ENCODE measurements at places on chromosomes 3 and 15.

DNA sequence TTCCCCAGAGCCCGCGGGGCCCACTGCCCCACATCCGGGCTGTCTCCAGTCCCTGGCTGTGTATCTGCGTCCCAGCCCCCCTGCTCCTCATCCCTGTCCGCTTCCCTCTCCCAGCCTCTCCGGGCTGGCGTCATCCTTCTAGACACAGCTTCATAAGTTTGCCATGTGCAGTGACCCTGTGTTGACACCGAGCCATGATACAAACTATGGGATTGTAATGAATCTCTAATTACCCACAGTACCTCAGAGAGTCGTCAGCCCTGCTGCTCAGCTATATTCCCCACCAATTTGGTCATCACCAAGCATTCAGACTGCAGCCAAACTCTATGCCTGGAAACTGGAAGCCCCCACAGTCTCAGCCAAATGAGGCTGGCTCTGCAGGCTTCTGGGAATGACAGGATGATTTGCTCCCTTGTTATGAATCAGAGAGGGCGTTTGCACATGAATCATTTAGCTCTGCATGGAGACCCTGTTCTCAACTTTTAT, 466.1 kb upstream of the ATP11B start:
- no peak for DNase-seq

DNA sequence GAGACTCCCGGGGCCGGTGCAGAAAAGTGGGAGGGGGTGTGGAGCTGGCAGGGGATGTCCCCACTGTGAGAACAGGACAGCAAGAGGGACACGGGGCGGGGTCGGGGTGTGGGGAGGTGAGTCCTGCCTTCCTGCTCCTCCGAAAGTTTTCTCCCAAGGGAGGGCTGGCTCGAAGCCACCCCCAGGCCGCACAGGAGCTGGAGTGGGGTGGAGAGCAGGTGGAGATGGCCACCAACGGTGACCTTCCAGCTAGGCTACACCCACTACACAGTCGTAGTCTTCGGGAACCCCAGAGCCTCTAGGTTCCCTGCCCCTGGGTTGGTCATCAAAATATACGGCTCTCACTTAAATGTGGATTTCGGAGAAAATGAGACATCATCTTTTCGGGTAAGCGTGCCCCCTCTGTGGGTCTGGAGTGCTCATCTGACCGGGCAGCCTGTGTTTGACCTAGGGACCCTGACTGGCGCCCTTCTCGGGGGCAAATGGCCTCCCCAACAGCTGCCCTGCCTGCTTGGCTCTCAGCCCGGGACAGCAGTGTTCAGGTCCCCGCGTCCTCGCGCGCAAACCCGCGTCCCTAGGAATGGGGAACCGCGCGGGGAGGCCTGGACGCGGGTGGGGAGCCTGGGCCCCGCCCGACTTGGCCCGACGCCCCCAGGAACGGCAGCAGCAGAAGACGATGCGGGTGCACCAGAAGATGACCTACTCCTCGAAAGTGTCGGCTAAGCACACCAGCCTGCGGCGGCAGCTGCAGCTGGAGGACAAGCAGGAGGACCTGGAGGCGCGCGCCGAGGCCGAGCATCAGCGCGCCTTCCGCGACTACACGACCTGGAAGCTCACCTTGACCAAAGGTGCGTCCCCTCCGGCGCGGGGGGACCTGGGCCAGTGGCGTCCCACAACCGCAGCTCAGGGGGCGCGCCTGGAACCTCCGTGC, 21.2 kb downstream of the CFAP100 start:
- DNase-seq, result no peak

- DNase-seq, result no peak
Measured at GRCh38 chr3:23826382-23827064, 20.8 kb downstream of the UBE2E1 start.

GRCh38 chr15:84400017-84400740, 164.6 kb downstream of the GOLGA6L4 start:
- no peak for DNase-seq

DNA sequence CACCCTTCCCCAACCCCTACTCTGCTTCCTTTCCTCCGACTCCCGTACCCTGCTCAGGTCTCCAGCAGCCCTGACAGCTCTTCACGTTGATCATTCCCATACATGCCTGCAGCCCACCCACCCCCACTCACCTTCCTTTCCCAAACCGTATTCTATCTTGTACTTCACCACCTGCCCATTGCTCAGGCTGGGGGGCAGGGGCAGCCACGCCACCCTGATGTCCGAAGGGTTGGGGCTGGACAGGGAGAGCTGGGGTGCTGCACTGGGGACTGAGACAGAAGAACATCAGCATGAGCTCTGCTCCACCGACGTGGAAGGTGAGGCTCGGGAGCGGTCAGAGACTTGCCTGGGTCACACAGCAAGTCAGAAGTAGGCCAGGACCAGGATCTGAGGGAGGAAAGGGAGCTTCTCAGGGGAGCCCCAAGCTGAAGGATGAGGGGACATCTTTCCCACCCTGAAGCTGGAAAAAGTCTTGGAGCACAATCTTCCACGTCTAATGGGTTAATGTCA, 16.5 kb upstream of the IGDCC3 start:
- no peak for DNase-seq

DNA sequence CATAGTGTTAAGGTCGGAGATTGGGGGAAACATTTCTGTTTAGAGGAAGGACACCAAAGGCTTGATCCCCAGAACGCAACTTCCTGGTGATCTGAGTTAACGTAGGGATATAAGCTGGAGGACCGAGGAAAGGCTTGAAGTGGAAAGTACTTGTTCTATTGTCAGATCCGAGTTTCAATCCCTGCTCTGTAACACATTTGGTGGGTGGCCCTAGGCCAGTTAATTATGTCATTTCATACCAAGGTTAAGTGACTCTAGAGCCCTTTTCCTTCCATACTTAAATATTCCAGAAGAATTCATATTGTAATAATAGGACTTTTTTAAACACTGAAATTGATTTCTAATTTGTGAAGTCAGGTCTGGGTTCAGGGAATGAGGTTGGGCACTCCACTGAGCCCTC, 80.9 kb downstream of the RPLP1 start:
- DNase-seq, result no peak

- DNase-seq, result no peak
Measured at GRCh38 chr3:13176445-13176844, 103.2 kb upstream of the IQSEC1 start.

DNA sequence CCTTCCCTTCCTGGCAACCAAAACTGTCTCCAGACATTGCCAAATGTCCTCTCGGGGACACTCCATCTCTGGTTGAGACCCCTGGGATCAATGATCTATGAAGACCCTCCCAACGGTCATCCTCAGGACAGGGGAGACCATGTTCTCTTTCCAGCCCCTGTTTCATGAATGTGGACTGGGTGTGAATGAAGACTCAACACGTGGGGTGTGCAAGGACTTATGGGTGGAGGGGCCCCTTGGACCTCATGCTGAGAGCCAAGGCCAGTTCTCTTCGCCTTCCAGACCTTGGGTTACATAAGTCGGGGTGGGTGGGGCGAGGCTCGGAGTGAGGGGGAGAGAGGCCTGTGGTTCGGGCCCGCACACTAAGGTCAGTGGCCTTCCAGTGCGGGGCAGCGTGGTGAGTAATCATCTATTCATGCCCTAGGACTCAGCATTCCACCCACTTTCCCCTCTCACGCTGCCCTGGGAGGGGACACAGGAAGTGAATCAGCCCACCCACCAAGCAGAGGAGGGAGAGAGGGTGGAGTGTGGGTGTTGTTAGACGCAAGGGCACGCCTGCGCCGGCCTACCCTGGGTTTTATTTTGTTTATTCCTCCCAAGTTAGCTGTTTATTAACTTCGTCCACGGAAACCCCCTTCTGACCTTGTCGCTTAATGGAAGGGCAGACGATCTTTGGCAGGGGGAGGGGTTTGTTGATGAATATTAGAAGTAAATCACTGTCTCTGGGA, 6.7 kb downstream of the PAQR5 start:
- no peak for DNase-seq

DNA sequence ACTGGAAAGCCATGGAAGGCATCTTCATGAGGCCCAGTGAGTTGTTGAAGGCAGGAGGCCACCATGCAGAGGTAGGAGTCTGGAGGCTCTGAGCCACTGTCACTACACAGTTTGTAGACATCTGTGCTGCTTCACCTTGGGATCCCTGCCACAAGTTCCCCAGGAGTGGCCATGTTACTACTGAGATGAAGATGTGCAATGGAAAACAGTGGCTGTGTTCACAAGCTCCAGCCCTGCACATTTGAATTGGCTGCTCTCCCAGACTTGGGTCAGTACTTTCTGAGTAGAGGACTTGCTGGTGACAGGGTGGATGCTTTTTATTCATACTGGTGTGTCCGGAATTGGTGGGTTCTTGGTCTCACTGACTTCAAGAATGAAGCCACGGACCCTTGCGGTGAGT, 86.9 kb upstream of the C15orf39 start:
- no peak for DNase-seq

DNA sequence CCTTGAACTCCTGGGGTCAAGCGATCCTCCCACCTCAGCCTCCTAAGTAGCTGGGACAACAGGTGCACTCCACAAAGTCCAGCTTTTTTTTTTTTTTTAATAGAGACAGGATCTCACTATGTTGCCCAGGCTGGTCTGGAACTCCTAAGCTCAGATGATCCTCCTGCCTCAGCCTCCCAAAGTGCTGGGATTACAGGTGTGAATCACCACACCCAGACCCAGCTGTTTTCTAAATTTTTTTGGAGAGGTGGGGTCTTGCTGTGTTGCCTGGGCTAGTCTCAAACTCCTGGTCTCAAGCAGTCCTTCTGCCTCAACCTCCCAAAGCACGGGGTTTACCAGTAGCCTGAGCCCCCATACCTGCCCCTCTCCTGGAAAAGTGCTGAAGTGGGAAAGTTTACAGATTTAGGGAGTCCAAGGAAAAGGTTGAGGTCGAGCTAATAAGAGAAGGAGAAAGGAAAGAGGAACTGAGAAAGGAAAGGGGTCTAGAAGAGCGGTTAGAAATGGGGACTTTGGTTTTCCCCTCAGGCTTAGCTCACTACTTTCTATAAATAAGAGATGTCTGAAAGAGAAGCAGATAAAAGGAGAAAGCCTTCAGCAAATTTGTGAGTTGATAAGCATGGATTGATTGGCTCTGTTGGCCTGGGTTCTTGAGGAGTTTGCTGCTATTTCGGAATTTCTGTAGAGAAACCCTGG, 23.6 kb downstream of the UBE2E1 start:
- DNase-seq, result no peak

- no peak for DNase-seq
Measured at GRCh38 chr15:74584779-74585178, 30.9 kb upstream of the CLK3 start.

- no peak for DNase-seq
Measured at GRCh38 chr15:29242456-29243242, 27.0 kb downstream of the NSMCE3 start.

GRCh38 chr3:127114337-127115070, 78.4 kb upstream of the PRR23E start:
- DNase-seq, result no peak

DNA sequence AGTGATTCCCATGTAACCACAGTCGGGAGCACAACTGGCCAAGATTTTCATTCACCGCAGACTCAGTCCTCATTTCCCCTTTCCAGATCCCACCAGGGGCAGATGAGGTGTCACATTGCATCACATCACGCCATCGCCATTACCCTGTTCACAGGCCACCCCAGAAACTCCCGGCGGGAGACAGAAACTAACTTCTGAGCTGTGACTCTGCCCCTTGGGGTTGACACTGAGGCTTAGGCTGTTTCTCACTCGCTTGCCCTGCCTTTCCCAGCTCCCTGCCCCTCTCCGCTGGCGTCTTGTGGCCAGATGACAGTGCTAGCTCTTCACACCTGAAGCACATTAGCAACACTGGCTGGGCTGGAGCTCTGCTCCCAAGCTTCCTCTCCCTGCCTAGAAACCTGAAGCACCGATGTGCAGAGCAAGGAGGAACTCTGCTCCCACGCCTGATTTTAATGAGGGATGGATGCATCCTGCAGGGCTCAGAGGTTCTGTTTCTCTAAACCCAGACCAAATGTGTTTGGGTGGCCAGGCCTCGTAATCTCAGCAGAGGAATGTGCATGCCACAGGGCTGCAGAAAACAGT, 88.8 kb upstream of the CTDSPL start:
- no peak for DNase-seq

DNA sequence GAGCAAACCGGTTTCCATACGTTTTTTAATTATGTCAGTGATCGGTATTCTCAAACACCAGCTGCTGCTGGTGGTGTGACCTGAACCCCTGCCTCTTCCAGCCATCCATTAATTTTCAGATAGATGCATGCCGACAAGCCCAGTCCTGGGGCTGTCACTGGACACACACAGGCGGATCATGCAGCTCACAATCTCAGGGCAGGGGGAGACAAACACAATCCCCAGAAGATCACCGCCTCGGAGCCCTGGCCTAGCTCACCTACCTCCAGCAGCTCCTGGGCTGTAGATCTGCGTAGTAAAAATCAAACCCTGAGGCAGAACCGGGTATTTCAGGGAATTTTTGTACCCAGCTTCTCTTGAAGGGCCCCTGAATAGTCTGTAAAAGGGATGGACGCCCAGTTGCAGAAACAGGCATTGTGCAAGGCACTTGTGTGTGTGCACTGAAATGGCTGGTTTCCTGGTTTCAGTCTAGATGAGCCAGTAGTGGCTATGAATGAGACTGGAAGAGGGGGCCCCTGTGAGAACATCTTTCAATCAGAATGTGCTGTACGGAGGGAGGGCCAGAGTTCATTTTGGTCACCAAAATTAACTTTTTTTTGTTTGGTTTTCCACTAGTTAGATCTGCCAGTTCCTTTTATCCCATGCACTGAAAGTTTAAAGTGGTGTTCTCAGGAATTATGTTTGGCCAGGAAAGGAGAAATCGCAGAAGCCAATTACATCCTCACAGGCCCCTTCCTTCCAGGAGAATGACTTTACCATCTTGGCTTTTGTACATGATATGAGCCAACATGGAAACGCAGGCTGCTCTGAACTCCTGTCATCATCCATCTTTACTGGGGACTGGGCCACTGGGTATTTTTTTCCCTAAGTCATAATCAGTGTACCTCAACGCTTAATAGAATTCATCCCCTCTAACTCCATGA, 55.0 kb upstream of the RPL32 start:
- no peak for DNase-seq

DNA sequence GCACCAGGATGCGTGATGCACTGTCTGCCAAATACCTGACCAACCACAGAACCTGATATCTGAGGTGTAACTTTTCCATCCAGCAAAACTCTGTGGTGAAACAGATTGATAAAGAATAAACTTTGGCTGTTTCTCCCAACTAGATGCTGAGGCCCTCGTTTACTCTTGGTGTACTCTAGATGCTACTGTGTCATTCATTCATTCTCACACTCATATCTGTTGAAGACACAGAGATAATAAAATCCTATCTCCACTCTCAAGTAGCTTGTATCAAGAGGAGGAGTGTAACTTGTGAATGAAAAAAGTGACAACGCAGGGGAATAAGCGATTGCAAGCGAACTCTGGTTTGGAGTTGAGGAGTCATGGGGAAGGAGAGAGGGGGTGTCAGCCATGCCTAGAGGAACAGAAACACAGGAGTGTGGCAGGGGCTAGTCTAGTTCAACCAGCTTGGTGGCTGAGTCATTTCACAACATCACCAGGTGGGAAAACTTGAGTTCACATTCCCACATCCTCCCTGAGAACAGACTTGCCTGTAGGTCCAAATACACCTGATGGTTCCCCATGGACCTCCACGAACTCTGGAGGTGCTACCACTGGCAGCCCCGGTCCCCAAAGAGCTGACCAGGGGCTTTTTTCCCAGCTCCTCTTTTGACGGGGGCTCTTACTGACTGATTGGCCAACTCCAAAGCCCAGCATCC, 73.3 kb upstream of the SNRK start:
- no peak for DNase-seq

GRCh38 chr3:45986303-45986982, 9.2 kb downstream of the FYCO1 start:
- DNase-seq, result no peak

- DNase-seq, result no peak
Measured at GRCh38 chr3:142987080-142987700, 14.2 kb upstream of the U2SURP start.

GRCh38 chr3:93904568-93904967, 69.1 kb downstream of the PROS1 start:
- DNase-seq, result no peak

All from esophagus squamous epithelium (tissue), 5 donors.